ENCODE measurements at places on chromosomes 4 and X.

GRCh38 chrX:148354916-148355315 is 145.5 kb upstream of the AFF2 start:
- DNase-seq: no peak

DNA sequence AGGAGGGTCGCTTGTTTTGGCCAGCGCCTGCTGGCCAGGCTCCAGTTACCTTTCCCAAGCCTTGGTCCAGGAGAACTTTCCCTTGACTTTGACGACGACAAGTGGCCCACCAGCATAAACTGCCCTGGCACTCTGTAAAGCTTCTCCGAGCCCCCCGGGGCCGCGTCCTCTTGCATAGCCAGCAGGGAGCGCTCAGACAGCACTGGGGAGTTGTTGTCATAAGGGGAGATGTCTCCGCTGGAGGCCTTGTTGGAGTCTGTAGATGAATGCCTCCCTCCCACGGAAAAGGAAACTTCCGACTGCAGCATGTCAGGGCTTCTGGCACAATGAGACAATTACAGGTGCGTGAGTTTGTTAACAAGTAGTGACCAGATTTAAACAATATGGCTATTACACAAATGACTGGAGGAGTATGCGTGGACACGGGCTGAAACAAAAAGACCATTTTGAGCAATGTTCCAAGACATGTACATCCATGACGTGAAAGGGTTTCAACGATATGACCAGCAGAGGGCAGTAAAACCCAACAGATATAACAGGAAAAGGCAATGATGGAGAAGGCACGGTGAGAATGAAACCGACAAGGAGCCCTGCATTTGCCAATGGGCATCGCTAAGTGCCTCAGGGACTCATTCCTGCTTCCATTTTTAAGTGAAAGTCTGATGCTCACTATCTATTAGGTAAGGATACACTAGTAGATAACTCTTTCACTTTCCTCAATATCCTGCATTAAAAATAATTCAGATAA is 33.0 kb downstream of the HCCS start:
- DNase-seq: peak; percentile 65

GRCh38 chr4:141416677-141417363 is 196.1 kb downstream of the ZNF330 start:
- no peak for DNase-seq

DNA sequence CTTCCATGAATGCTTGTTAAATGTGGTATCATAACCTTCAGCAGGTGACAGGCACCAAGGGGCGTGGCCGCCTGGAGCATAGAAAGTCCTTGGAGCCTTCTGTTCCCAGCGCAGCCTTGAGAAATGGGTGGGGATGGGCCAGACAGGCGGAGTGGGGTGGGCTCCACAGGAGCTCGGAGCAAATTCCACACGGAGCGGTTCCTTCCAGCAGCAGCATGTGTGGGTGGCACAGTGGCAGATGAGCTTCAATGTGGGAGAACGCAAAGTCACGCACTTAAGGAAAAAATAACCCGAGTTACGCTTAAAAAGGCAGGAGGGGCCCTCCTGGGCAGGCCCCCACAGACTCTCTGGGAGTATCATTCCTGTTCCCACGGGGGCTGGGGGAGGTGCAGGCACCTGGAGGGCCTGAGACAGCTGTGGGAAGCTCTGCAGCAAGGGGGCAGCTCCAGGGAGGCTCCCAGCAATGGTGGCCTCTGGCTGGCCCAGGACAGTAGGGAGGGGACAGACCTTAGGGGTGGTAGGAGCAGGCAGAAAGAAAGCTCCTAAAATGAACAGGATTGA is 15.3 kb downstream of the TMEM271 start:
- no peak for DNase-seq

DNA sequence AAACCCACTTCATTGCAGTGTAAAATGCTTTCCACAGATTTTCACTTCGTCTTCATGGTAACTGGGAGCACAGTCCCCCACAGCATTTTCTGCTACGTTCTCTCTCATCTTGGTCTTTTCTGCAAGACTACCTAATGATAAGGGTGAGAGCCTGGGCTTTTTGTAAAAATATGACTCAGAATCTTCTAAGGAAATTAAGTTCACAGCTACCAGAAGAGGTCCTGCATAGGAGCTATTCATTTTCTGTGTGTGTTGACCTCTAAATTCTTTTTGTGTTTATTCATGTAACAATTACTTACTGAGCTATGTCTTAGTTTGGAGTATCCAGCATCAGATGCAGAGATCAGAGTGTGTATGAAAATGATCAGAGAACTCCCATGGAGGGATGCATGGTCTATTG is 192.2 kb downstream of the CPEB2 start:
- no peak for DNase-seq

Measured in CD4-positive, alpha-beta T cell treated with Interleukin-12 subunit alpha and Interleukin-12 subunit beta, for 1 hour (primary cell).